Right cardiac atrium (tissue), 5 donors: ENCODE measurements at places on chromosomes 1 and 21.

GRCh38 chr21:32867597-32867996 lies 96.0 kb upstream of the PAXBP1 start:
- no peak for DNase-seq

- peak; percentile 90 for DNase-seq
Measured at GRCh38 chr1:87151500-87152421, 176.9 kb upstream of the LMO4 start.

GRCh38 chr1:7127322-7128075 lies 342.2 kb downstream of the CAMTA1 start:
- no peak for DNase-seq

GRCh38 chr1:160365325-160365724 lies 1.5 kb upstream of the NHLH1 start:
- DNase-seq: no peak

GRCh38 chr1:182620924-182621585 lies 16.9 kb upstream of the RGS16 start:
- DNase-seq: no peak

GRCh38 chr1:59498640-59499039 lies 201.7 kb downstream of the FGGY start:
- DNase-seq: no peak

- peak; percentile 49 for DNase-seq
Measured at GRCh38 chr1:66292944-66293343, 241.0 kb upstream of the SGIP1 start.

DNA sequence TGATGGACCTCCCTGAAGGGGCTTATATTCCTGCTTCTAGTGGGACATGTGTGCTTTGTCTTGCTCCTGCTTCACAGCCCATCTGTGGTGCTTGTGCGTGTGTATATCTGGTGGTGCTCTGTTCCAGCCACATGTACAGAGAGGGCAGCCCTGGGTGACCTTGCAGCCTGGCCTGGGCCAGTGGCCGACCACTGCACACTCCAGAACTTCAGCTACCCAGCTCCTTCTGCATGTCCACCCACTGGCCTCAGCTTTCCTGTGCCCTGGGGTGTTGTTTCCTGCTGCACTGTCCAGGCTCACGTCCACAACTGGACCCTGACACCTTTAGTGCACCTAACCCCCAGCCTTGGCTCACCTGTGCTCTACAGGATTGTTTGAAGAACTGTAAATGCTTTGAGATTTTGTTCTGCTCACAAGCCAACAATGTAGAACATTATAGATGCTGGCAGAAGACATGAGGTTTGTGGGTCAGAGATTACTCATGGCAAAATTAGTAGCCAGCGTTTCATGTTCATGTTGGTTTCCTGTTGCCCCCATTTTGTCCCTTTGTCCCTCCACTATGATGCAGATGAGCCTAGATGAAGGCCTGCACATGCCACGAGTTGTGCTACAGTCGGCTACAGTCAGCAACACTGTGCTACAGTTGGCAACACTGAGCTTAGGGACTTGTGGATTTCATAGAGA lies 5.3 kb upstream of the S100B start:
- DNase-seq: no peak

GRCh38 chr21:42229676-42230075 lies 10.7 kb downstream of the ABCG1 start:
- DNase-seq: no peak

DNA sequence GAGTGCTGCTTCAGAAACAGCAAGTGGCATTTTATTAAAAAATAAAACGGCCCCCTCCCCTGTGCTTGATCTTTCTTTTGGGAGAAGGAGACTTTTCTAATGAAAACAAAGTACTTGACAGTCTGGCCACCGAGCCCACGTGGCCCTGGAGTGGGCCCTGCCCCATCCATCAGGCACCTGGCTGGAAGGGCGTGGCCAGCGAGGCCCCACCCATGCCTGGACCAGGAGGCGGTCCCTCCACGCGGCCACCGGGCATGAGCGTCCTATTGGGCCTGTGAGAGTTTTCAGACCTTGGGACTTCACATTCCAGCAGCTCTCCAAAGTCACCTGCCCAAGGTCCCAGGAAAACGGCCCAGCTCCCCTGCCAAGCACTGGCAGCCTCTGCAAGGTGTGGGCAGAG lies 144.7 kb downstream of the CASZ1 start:
- no peak for DNase-seq

DNA sequence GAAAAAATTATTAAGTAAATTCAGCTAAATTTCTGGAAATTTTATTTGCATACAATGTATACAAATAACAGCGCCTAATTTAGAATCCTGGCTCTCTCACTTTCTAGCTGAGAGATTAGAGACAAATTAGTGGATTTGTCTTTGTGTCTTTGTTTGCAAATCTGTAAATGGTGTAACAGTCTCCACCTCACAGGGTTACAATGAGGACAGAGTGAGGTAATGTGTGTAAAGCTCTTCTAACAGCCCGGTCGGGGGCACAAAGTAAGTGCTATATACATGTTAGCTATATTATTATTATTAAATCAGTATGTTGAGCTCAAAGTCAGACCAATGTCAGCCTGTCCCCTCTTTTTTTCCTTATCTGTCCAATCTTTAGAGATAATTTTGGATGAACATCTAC lies 5.0 kb upstream of the ADAMTSL4 start:
- no peak for DNase-seq

GRCh38 chr1:43363283-43363934 lies 4.4 kb downstream of the ELOVL1 start:
- no peak for DNase-seq

DNA sequence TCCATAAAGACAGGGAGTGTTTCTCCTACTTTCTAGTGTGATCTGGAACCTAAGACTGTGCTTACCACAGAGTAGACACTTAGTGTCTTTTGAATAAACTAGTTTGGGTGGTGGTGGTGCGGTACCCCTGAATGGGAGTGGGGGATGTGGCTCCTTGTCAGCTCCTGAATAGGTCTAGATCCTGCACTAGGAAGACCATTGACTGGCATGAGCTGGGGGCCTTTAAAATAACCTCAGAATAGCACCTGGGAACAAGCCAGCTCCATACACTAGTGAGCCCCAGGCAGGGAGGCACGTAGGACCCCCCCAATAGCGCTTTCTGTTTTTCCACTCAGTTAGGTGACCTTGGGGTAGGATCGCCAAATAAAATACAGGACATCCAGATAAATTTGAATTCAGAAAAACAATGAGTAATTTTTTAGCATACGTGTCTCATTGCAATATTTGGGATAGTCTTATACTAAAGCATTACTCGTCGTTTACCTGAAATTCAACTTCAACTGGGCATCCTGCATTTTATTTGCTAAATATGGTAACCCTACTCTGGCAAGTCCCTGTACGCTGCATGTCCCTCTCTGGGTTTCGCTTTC lies 45.6 kb downstream of the AZIN2 start:
- DNase-seq: no peak

DNA sequence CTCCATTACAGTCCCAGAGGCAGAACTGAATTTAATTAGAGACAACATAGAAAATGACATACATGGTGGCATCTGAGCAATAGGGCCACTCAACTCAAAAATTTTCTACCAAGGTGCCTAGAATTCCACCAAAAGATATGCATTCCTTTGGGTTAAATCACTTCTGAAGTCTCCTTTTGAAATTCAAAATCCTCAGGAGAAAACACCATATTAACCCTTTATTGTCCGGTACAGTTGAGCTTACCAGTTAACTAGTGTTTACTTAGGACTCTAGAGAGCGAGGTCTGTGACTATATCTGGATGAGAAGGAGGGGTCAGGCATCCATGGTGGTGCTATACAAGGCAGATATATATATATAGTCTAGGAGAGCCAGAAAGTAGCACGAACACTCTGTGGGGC lies 355.6 kb upstream of the CAMK1G start:
- no peak for DNase-seq

- no peak for DNase-seq
Measured at GRCh38 chr1:83065952-83066727, 932.8 kb downstream of the TTLL7 start.

- DNase-seq: no peak
Measured at GRCh38 chr21:29144736-29145353, 14.4 kb downstream of the MAP3K7CL start.

- DNase-seq: peak; percentile 91
Measured at GRCh38 chr1:16055613-16056520, 12.3 kb downstream of the CLCNKB start.

GRCh38 chr1:59237900-59238299 lies 59.0 kb upstream of the FGGY start:
- no peak for DNase-seq

- peak; percentile 71 for DNase-seq
Measured at GRCh38 chr1:25820247-25821111, 725 bp downstream of the MTFR1L start.

DNA sequence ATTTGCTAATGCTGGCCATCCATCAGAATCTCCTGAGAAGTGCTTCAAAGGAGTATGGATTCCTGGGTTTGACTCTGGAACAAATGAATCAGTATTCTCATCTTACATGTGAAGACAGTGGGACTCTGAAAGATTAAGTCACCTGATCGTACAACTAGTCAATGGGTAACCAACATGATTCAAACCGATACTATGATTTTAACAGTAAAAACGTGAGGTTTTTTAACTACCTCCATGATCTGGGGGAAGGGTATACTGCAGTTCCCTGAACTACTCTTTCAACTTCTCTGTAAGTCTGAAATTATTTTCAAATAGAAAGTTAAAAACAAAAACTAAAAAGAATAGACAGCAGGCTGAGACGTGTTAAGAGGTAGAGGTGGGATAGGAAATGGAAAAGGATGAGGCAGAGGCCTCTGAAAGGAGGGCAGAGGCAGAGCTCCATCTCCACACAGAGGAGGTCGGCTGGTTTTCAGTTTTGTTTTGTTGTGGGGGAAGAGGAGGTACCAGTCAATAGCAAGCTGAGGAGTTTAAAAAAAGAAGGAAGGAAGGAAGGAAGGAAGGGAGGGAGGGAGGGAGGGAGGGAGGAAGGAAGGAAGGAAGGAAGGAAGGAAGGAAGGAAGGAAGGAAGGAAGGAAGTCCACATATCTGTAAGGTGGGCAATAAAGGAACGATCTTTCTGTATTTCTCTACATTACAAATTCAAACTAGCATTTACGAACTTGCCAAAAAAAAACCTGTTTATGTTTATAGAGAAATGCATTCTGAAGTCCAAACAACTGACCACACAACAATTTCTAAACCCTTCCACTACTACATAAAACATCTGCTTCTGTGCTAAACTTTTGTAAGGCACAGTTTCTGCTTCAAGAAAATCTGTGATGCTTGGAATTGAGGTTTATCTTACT lies 213.1 kb downstream of the RERE start:
- no peak for DNase-seq

DNA sequence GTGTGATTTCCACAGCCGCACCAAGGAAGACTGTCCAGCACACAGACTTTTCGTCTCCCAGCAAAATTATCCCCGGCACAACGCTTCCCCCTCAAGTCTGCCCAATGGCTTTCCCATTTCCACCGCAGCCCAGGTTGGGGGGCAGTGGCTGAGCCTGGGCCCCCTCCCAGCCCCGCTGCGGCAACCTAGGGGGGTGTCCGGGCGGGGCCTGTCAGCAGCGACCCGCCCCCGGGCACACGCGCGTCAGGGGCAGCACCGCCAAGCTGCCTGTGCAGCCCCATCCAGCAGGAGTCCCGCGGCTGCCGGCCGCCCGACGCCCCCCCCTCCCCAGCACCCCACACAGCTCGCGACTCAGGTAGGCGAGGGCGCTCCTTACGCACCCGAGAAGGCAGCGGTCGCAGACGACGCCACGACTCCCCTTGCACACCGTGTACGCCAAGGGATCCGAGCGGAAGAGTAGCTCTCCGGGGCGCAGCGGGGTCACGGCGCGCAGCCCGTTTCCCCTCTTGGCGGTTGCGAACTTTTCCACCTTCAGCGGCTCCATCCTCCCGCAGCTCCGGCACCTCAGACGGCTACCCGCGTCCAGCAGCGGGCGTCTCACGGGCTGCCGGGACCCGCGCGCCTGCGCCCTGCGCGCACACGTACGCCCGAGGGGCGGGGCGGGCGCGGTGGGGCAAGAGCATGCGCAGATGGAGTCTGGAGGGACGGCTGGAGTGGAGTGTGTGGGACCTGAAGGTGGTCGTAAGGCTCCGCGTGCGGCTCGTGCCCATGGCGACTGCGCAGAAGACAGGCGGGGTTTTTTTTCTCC lies at the start of gene SMYD3:
SMYD3 (minus strand) TSS at position 606 of the 808 bp plus-strand sequence.
- peak; percentile 83 for DNase-seq

DNA sequence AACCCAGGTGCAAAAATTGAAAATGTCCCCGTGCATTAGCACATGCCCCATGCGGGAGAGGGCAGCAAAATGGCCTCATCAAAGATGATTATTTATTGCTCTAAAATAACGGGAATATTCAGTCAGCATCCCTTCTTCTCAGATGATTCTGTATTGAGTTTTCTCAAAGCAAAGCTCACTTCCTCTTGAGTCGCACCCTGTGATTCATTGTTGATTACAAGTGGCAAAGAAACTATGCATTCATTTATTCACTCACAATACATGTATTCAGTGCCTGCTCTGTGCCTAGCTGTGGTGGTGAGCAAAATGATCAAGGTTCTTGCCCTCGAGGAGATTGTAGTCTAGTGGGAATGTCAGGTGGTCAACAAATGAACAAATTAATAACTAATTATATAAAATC lies 226.0 kb upstream of the KAZN start:
- no peak for DNase-seq

DNA sequence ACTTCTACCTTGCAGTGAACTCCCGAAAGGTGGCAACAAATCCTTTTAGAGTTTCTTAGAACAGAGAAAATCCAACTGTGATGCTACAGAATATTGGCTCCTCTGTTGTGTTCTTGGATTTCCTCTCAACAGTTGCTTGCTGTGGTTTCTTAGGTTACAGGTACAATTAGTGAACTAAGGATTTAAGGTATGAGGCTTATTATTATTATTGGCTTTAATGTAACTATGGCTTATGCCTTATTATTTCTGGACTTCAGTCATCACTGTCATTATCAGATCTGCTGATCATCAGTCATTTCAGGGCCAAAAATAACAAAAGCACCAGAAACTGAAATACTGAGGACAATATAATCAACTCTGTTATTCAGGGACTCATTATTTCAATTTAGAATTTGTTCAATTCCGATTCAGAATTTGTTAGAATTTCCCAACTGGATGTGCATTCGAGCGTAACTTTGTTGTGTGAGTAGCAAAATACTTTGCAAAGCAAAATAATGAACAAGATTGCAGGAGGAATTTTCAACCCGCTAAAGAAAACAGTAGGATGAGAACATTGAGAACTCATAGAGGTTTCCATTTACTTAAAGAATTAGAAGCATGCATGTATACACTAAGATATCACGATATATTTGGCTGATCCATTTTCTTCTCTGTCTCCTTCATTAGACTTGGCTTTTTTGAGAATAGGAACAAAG lies 65.5 kb upstream of the AK4 start:
- no peak for DNase-seq

DNA sequence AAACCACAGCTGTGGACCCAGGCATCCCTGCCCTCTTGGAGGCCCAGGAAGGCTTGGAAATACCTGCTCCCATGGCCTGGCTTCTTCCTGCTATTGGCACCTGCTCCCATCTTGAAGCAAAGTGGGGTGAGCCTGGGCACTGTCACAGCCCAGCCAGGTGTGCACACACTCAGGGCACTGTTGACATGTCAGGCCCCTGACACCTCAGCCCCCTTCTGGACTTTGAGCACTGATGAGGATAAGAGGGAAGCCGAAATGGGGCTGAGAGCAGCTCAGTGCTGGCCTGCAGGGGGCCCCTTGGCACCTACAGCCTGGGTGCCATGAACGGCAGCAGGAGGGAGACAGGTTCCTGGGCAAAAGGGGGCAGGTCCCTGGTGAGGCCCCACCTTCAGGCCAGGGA lies 55.9 kb downstream of the DAB1 start:
- DNase-seq: no peak

GRCh38 chr1:192669174-192669573 lies 33.2 kb downstream of the RGS13 start:
- DNase-seq: no peak

GRCh38 chr1:245188403-245188802 lies 33.6 kb downstream of the KIF26B start:
- no peak for DNase-seq
